ENCODE measurements at places on chromosomes 3 and 15.

DNA sequence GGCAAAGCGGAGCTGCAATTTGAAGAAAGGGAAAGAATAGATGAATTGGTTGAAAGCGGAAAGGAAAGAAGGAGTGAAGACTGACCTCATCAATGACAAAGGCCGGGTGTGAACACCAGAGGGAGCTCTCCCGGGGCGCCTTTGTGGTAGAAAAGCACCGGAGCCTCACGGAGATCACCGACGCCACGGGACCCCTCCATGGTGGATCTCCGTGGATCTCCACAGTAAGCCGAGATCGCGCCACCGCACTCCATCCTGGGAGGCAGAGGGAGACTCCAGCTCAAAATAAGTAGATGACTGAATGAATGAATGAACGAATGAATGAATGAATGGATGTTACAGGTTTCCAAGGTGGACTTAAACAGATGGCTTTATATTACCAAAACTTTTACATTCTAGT, 25.0 kb downstream of the GPR160 start:
- no peak for DNase-seq

GRCh38 chr15:67587331-67587730, 44.8 kb downstream of the MAP2K5 start:
- no peak for DNase-seq

GRCh38 chr3:104149154-104149553, 1217.6 kb upstream of the ALCAM start:
- no peak for DNase-seq

GRCh38 chr3:146166415-146166821, 5.4 kb upstream of the PLOD2 start:
- DNase-seq = no peak

DNA sequence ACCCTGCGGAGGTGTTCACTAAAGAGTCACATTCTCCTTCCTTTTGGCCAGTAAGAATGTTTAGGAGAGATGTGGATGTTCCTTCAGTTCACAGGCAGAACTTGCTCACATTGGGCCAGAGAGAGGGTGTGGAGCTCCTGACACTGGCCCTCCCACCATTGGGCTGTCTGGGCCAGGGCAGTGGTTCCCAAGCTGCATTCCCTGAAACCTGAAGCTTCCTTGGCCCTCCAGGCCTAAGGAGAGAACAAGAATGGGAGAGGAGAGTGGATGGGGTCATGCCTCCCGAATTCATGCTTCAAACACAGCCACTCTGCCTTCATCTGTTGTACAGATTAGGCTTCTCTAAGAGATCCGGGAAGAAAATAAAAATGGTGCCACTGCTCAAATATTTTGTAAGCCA, 257.4 kb downstream of the RORA start:
- no peak for DNase-seq

GRCh38 chr15:99763827-99764226, 30.6 kb upstream of the LYSMD4 start:
- no peak for DNase-seq

Measured in nucleus accumbens (tissue), 56 donors.